ENCODE measurements at places on chromosomes 11 and 22. TPM values are rescaled to one million over a fixed set of nuclear protein-coding genes. Genes with fewer than 3 reads are reported as not detected.

DNA sequence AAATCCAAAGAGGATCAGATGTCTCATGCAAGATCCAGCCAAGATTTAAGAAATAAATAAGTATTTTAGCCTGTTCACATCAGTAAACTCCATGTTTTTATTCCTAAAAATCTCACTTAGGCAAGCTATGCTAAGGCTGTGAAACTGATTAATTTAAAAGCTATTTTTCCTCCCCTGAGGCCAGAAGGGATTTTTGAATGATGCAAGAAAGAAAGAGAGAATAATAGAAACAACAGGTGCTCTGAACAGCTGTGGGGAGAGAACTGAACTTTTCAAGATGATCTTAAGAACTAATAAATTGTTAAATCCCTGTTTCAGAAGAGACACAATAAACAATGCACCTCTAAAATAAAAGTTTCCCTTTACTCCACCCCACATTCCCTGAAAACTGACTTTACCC lies 241.6 kb downstream of the DLG2 start:
- H3K27ac ChIP-seq, result no peak overlapping the region
- H3K27me3 ChIP-seq, result no peaks in the 10 kb centered on the region
- no peak overlapping the region for H3K4me3 ChIP-seq
- H3K4me1 ChIP-seq, result no peaks in the 10 kb centered on the region

GRCh38 chr11:123601136-123601535 lies 53.3 kb downstream of the SCN3B start:
- H3K4me1 ChIP-seq, result no peaks in the 10 kb centered on the region
- no peak for DNase-seq
- H3K36me3 ChIP-seq, result peaks cover 51% of the 10 kb centered on the region
- H3K27ac ChIP-seq, result no peak overlapping the region
- H3K4me3 ChIP-seq, result no peak overlapping the region
- H3K27me3 ChIP-seq, result no peaks in the 10 kb centered on the region

GRCh38 chr11:130638033-130638432 lies 189.6 kb downstream of the ADAMTS15 start:
- H3K27ac ChIP-seq, result no peak overlapping the region
- peaks cover 14% of the 10 kb centered on the region for H3K4me1 ChIP-seq
- H3K27me3 ChIP-seq, result no peaks in the 10 kb centered on the region
- H3K4me3 ChIP-seq, result no peak overlapping the region

The DNAJB7 gene
- total RNA-seq, result not detected

The VWCE gene
- total RNA-seq, result 2.4 TPM

The SGSM1 gene
- 6.3 TPM for total RNA-seq

The TNNT3 gene
- 4.0 TPM for total RNA-seq

The RAC2 gene
- 4.8 TPM for total RNA-seq

The KCNQ1OT1 gene
- total RNA-seq, result 6.8 TPM
